ENCODE measurements at places on chromosomes 16 and 17.

GRCh38 chr16:78211946-78212345 lies 112.5 kb downstream of the WWOX start:
- no peak for DNase-seq

- no peak for DNase-seq
Observed at GRCh38 chr17:78736526-78737079, 45.5 kb downstream of the CYTH1 start.

- no peak for DNase-seq
Observed at GRCh38 chr17:11035681-11036080, 197.8 kb upstream of the PIRT start.

- peak; percentile 46 for DNase-seq
Observed at GRCh38 chr17:142102-142661, 4.8 kb downstream of the SCGB1C2 start.

GRCh38 chr16:56932721-56933619 lies 1.0 kb downstream of the HERPUD1 start:
- DNase-seq = peak; percentile 84

GRCh38 chr17:67911059-67911782 lies 85.0 kb downstream of the C17orf58 start:
- DNase-seq = no peak

DNA sequence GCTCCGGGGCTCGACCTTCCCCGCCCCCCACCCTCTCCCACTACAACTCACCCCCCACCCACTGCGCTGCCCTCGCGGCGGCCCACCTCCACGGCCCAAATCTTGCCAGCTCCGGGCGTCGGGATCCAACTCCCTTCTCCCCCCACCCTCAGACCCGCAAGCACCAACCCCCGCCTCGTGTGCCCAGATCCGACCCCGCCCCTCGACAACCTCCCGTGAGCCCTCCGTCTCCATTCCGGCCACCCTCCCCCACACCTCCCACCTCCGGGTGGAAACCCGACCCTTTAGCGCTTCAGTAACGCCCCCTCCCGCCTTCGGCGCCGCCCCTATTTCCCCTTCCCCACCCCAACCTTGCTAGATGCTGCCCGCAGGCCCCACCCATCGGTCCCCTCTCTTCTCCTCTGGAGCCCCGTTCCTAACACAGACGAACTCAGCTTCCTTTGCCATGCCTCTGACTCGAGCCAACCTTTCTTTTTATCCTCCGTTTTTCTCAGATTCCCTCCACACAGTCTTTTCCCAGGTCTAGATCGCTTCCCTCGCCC lies 717 bp downstream of the UBE2Z start:
- peak; percentile 86 for DNase-seq

- peak; percentile 26 for DNase-seq
Observed at GRCh38 chr17:6303664-6304063, 131.3 kb downstream of the AIPL1 start.

- DNase-seq = peak; percentile 74
Observed at GRCh38 chr16:80285104-80285503, 255.7 kb upstream of the DYNLRB2 start.

DNA sequence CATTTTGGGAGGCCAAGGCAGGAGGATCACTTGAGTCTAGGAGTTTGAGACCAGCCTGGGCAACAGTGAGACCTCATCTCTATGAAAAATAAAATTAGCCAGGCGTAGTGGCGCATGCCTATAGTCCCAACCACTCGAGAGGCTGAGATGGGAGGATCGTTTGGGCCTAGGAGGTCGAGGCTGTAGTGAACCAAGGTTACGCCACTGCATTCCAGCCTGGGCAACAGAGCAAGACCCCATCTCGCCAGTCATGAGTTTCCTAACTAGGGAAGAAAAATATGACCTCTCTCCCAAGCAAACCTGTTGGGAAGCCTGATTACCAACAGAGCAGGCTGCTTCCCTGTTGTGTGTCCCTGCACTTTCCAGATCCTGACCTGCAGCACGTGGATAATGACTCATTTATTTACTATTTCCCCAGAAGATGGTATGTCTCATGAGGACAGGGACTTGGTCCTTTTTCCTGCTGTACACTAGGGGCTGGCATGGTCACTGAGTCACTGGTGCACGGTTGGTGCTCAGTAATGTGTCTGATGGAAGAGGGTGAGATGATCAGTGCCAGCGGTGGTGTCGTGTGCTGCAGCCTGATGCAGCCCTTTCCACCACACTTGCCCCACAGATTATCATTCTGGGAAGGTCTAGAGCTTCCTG lies 30.8 kb downstream of the NMT1 start:
- peak; percentile 45 for DNase-seq

- DNase-seq = no peak
Observed at GRCh38 chr16:68475071-68475470, 26.8 kb upstream of the SMPD3 start.

- no peak for DNase-seq
Observed at GRCh38 chr17:53792451-53792850, 30.3 kb upstream of the KIF2B start.

- DNase-seq = no peak
Observed at GRCh38 chr17:27538156-27538955, 82.1 kb downstream of the KSR1 start.

GRCh38 chr16:31348579-31348978 lies 6.4 kb upstream of the ITGAX start:
- DNase-seq = no peak

DNA sequence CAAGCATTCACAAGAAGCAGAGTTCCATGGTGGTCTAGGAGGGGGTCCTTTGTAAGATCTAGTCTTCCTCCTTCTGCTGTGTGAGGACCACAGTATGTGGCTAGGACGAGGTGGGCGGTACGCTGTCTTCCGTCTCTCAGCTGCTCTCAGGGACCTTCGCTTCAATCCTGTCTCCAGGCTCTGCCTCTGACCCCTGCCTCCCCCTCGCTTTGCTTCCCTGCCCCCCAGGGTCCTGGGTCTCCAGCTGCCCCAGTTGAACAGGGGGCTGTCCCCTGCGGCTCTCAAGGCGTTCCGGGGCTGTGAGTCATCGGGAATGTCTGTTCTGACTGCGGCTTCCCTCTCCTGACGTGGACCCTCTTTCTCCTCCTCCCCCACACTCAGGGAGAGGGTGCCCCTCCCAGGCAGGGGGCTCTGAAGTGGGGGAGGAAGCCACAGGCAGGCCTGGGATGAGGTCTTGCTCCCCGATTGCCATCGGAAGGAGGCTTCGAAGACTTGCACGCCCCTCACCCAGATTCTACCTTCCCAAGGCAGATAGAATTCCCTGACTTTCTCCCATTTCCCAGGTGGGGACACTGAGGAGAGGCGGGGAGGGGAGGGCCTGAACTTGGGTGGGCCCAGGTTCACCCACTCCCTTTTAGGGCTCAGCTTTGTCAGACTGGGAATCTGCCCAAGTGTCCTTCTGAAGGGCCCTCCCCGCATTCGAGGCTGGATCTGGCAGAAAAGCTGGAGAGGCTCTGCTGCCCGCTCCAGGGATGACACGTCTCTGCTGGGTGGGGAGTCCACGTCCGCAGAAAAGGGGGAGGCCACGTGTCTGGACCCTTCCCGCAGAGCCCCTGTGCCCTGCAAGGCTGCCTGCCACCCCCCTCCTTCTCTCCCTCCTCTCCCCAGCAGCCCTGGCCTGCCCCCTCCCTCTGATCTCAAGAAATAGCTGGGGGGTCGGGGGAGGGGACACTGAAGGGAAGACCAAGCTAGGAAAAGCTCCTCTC lies 9.1 kb upstream of the COL1A1 start:
- DNase-seq = peak; percentile 98

GRCh38 chr16:29694384-29695195 lies 15.6 kb downstream of the QPRT start:
- DNase-seq = no peak

DNA sequence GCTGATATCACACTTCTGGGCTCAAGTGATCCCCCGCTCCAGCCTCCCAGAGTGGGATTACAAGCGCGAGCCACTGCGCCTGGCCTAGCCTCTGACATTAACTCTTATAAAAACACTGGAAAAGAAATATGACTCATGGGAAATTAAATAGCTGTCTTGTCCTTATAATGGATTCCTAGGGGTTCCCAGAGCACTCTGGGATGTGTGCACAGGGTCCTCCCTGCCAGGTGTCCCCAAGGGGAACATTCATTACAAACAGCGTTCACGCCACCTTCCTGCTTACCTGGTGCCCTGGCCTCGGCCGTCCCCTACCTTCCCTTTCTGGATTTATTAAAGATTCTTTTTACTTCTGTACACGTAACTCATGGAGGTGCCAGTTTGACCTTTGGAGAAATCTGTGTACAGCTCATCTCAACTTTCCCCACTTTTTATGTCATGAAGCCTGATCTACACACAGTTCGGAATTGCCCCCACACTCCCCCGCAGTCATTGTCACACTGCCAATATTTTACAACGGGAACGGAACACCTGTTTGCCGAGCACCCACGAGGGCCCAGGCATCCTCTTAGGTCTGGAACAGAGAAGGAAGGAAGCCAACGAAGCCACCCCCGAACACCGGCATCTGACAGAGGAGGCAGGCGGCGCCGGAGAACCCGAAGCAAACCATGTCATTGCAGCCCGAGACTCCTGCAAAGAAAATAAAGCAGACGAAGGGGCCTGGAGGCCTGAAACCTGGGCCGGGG lies 39.7 kb upstream of the MEAK7 start:
- DNase-seq = peak; percentile 16

- DNase-seq = no peak
Observed at GRCh38 chr17:210402-210801, 29.0 kb upstream of the DOC2B start.

- DNase-seq = no peak
Observed at GRCh38 chr17:39659279-39660010, 5.7 kb upstream of the TCAP start.

GRCh38 chr17:77501101-77501566 lies 360.4 kb downstream of the SEC14L1 start:
- no peak for DNase-seq

DNA sequence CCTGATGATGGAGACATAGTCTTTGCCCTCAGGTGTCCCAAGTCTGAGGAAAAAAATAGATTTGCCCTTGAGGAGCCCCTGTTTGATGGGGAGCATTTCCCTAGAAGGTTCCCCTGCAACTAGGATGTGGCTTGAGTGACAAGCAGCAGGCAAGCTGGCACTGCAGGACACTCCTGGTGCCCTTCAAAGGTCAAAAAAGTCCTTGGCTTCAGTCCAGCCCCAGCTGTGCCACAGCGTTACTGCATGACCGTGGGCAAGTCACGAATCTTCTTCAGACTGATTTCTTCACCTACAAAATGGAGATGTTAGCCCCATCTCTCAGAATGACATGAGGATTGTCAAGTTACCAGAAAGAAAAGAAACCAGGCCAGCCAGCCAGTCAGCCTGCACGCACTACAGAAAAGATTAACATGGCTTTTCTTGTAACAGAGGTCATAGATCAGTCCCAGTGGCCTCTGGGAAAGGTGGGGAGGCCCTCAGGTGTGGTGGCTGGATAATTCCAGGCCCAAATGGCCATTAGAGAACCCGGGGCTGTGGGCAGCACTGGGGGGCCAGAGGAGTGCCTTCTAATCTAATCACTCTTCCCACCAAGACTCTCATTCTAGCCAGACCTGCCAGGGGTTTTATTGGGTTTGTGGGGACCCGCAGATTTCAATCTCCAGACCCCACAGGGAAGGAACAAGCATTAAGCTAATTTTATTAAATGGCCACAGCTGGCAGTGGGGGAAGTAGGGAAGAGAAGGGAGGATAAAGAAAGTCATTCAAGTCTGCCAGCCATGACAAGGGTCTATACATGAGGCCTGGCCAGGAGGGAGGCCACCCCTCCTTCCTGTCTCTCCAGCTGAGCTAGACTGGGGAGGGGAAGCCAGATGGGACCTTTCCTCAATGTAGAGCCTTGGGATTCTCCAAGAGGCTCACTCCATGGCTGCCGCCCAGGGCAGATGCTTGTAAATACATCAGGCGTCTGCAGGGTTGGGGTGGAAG lies 9.7 kb upstream of the KIF18B start:
- DNase-seq = no peak

GRCh38 chr16:46687486-46687885 lies 1.5 kb downstream of the VPS35 start:
- no peak for DNase-seq

GRCh38 chr17:5826384-5826783 lies 242.1 kb upstream of the NLRP1 start:
- peak; percentile 39 for DNase-seq

DNA sequence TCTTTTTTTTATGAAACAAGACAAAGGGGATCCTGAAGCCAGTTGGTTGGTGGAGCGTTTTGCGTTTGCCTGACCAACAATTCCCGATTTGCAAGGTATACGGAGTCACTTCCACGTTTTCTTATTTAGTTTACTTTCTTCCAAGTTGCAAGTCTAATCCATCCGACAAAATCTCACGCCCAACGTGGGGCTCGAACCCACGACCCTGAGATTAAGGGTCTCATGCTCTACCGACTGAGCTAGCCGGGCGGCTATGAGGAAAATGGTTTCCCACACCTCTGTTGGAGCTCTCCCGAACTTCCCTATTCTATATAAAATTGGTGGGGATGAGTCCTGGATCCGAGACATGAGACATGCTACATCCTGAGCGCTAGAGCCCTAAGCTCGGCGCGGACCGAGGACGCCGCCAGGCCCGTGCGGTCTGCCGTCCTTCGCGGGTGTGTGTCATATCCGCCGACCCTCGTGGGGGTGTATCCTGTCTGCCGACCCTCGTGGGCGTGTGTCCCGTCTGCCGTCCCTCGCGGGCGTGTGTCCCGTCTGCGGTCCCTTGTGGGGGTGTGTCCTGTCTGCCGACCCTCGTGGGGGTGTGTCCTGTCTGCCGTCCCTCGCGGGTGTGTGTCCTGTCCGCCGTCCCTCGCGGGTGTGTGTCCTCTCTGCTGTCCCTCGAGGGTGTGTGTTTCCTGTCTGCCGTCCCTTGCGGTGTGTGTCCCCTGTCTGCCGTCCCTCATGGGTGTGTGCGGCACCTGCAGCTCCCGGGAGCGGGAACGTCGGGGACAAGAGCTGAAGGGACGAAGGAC lies 22.6 kb downstream of the ZNF213 start:
- DNase-seq = peak; percentile 97

DNA sequence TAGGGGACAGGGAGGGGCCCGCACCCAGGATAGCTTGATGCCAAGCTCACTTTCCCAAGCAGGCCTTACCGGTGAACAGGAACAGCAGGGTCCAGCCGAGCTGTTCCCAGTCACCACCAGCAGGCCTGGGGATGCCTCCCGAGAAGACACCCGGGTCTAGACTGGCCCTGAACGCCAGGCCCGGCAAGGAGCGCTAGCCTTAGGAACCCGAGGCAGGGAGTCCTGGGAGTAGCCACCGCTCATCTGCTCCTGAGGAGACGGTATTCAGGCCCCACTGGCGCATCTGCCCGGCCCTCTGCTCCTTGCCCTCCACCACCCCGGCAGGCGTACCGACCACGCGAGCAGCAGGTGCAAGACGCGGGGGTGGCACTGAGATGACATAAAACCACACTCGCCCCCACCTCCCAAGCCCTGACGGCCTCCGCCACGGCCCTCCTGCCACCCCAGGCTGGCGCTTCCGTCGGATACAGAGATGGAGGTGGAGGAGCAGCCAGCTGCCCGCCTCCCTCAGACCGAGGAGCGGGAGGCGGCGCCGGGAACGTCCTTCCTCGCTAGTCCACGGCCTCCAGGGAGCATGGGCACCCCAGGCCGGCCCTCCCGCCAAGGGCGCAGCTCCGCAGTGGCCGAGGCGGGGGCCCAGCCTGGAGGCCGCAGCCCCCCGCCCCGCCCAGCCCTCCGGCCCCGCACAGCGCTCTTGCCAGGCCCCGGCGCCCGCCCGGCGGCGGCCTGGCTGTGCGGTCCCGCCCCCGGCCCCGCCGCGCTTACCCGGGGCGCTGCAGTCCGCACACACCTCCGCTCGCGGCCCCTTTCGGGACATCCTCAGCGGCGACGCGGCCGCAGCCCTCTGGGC lies 661 bp downstream of the GIT1 start:
- peak; percentile 42 for DNase-seq

GRCh38 chr16:11966173-11966572 lies 1.2 kb downstream of the TNFRSF17 start:
- DNase-seq = no peak

- peak; percentile 81 for DNase-seq
Observed at GRCh38 chr17:30970831-30971567, at the start of gene RNF135. TSS of gene RNF135 (plus strand) at chr17:30971039. CDS start at chr17:30971074, 35 bp downstream.
